ENCODE measurements at places on chromosomes 5 and 9.

GRCh38 chr5:66222455-66222854 is 78.4 kb downstream of the SREK1 start:
- no peak for DNase-seq

DNA sequence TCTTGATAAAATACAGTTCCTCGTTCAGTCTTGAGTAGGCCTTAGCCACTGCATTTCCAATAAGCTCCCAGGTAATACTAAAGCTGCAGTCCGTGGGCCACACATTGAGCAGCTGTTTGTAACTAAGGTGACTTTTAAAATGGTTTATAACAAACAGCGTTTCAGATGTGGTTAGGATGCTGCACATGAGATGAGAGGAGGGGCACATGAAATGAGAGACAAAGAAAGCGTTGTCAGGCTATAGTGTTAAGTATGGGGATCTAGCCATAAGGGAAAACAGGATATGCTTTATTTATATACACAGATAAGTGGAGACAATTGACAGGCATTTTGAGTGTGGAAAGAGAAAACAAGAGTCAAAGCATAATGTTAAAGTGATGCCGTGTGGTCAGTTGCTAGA is 89.9 kb downstream of the PAM start:
- DNase-seq: no peak

DNA sequence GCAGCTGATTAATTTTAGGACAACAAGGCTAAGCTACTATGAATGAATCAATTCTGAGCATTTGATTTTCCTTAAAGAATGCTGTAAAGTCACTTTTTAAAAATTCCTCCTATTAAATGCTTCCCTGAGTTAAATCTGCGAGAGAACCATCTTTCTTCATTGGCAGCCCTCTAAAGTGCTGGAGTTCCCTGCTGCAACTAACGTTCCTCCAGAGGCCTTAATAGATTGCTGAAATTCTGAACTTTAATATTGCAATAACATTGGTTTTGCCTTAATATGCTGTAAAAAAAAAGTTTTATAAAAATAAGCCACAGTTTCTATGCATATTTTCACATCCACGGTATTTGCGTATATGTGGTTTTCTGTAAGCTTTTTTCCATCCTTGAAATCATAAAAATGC is 298.0 kb upstream of the PIK3R1 start:
- no peak for DNase-seq

- DNase-seq: no peak
Observed at GRCh38 chr5:53616939-53617549, 56.6 kb downstream of the NDUFS4 start.

DNA sequence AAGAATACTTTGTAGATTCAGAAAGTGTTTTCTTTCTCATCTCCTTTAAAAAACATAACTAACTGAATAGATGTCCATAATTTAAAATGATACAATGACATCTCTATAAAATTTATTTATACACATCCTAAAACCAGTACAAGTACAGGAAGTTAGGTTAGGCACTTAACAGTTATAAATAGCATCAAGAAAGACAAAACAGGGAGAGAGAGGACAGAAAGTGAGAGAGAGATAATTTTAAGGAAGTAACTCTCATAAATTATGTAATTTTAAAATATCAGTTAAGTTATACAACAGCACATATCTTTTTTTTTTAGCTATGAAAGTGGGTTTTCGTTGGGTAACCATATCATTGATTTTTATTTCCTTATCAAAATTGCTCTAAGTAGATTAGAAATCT is 1068.6 kb downstream of the TAF11L14 start:
- no peak for DNase-seq

GRCh38 chr5:95958310-95959014 is 3.2 kb downstream of the ELL2 start:
- no peak for DNase-seq

DNA sequence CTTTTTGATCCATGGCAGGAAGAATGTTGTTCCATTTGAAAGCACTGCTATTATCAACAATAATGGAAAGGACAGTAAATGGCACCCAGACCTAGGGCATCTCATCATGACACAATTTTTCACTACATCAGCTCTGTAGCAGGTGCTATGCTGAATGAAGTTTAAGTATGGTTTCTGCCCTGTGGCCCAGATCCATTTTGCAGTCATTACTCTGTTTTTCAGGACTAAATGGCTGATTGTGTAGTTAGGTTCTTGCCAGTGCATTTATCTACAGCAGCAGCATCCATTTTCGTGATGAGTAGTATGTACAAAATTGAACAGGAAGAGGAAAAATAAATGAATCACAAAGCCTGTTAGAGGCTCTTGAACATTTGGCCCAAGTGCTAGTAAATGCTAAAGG is 270.5 kb upstream of the CD180 start:
- no peak for DNase-seq

DNA sequence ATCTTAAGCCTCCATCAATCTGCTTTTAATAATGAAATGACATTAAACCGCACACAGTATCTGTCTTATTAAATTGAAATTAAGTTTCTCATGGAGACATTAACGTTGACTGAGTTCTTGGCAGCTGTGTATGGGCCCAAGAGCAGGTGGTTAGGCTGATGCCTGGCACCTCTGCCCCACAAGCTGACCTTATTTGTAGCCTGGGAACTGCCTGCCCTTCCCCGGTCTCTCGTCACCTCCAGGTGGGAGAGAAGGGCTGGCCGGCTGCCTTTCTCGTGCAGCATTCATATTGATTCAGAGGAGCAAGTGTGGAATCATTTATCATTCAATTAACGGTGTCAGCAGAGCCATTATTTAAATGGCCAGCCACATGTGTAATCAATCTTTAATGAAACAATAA is 53.0 kb upstream of the FCN1 start:
- no peak for DNase-seq

DNA sequence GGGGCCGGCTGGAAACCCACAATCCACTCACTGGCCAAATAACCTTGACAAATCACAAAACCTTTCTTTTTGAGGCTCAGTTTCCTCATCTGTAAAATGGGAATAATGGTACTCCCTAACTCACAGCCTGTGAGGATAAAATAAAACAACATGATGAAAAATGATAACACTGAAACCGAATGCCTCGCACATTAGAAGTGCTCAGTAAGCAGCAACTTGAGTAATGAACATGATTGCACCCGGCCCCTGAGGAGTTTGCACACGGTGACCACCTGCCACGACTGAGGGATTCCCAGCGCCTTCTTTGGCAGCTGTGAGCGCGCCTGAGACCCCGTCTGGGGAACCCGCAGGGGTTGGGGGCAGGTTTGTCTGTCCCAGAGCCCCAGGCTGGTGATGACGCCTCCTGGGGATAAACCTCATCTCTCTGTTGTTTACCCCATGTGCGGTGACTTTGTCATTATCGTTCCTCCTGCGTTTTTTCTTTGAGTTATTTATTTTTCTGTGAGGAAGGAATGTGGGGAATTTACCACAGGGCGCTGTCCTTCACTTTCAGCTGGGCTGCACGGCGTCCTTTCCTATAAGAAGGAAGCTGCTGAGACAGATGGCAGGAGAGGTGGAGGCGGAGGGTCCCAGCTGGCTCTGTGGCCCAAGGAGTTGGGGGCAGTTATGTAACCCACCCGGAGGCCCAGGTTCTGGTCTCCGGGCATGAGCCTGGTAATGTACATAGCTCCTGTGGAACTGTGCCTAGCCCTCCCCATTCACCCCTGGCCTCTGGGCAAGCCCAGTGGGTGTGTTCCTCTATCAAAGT is 3.0 kb upstream of the SYNPO start:
- DNase-seq: no peak

DNA sequence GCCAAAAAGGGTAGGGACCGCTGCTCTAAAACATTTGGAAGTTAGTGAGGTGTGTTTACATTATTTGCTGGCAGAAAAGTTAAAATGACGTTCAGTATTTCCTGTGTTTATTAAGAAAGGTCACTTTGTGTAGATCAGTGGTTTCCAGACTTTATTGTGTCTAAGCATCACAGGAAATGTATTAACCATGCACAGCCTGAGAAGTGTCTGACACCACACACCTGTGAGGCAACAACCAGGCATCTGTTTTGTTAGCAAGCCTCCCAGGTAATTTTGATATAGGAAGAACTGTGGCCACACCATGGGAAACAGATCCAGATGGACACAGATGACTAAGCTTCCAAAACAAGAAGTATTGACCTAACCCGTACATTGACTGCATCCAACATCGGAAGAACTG is 12.0 kb downstream of the TTC1 start:
- no peak for DNase-seq

GRCh38 chr5:63240063-63240755 is 661.6 kb downstream of the LRRC70 start:
- no peak for DNase-seq

DNA sequence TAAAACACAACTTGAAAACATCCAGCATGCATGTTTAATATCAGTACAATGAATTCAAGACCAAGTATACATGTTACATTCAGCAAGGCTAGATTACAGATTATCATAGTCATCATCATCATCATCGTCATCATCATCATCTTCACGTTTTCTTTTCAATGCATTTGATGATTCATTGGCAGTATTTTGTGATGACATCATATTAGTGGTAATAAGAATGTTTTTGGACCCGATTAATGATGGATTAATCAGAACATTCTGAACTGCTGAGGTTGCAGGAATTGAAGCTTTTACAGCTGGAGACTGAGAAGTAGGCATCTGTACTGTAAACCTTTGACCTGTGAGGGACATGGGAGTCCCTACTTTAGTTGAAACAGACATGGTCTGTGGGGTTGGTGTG is 4.5 kb downstream of the AK6 start:
- DNase-seq: no peak

- no peak for DNase-seq
Observed at GRCh38 chr5:167720259-167720658, 571.2 kb upstream of the WWC1 start.

GRCh38 chr5:140261403-140262171 is 41.3 kb downstream of the PFDN1 start:
- DNase-seq: no peak

DNA sequence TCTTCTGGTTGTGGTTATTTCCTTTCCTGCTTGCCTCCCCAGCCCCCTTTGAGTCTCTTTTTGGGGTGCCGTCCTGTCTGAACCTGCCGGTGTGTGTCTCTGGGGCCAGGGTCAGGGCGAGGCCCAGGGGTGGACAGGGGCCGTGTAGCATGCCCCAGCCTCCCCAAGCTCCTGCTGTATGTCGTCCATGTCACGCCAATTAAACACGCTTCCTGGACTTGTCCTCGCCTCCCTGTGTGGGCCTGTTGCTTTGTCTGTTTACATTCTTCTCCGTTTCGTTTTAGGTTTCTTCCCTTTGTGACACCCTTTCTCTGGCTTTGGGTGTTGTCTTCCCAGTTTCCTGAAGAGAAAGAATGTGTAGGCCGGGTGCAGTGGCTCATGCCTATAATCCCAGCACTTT is 28.5 kb upstream of the HMCN2 start:
- DNase-seq: no peak

DNA sequence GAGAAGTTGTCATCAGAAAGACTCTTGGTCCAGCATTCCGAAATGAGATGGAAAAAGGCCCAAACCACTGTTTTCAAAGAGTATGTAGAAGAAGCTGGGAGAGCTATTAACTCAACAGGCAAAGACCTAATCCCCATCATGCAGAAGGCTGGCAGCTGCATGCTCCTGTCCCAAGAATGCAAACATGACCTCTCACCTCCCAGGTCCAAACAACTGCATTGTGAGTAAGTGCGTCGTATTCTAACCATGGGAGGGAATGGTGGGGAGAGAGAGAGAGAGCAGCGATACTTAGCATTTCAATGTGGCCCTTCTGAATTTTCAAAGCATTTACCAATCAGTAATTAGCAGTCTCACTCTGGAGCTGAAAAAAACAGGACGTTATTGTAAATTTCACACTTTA is 27.6 kb downstream of the TRPC7 start:
- no peak for DNase-seq

GRCh38 chr5:18321262-18321942 is 687.1 kb downstream of the TAF11L14 start:
- DNase-seq: no peak

DNA sequence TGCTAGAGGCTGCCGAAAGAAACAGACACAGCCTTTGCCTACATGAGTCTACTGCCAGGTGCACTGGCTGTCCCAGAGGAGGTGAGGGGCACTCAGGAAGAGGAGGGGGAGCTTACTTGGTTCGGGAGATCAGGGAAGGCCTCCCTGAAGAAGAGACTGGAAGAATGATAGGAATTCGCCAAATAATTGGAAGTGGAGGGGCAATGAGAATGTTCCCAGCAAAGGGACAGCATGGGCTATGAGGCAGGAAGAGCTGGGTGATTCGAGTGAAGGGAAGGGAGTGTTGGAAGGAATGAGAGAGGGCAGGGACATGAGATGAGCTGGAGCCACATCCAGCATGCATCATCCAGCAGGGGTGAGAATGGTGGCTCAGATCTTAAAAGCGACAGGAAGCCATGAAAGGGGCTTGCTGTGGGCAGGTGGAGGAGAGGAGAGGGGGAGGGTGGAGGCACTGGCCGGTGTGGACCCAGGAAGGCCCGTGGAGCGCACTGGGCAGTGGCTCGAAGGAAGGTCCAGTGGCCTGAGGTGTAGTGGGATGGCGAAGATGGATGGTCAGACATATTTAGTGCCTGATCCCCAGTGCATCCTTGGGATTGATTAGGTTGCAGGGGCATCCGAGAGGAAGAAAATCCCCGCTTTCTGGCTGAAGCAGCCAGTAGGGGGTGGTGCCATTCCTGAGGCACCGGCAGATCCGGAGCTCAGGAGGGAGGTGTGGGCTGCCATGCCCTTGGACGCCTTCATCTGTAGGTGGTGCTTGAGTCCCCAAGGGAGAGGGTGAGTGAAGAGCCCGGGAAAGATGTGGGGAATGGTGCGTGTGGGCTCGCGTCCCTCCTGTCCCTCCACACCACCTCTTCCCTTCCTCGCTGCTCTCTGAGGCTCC is 53.5 kb upstream of the GARNL3 start:
- DNase-seq: no peak

GRCh38 chr9:128254855-128255759 is 20.7 kb downstream of the GOLGA2 start:
- peak; percentile 60 for DNase-seq

DNA sequence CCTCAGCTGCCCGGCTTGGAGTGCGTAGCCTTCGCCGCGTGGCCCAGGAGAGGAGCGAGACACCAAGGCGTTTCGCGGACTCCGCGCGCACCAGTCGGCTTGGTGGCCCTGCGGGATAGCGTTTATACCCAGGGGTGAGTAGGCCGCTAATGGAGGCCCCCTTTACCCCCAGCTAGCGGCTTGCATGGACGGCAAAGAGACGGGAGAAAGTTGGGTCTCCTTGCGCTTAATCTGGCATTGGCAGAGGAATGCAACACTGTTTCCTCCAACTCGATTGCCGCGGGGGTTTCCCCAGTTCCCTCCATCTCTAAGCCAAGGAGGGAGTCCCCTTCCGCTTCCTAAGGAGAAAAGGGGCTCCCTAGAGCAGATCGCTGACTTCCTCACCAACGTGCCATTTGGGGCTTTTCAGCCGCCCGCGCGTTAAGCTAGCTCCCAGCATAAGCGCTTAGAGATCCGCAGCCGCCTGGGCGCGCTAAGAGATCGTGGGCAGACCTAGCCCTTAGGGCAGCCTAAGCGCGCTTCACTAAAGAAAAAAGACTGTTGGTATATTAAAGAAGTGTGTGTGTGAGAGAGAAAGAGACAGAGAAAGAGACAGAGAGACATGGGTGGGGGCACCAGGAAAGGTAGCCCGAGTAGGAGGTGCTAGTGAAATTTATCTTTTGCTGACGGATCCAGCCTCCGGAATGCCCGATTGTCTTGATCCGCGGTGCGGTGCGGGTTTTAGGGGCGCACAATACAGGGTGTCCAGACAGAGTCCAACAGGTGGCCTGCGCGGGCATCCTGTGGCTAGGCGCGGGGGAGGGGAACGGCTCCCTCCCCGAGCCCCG is 597.9 kb upstream of the SGCD start:
- no peak for DNase-seq

Measured in activated CD8-positive, alpha-beta memory T cell treated with anti-CD3 and anti-CD28 coated beads, Interleukin-2, amount 50 U/mL, for 4 hours (primary cell).